Stimulated activated CD4-positive, alpha-beta T cell treated with anti-CD3 and anti-CD28 coated beads, Interleukin-12 subunit alpha, Interleukin-12 subunit beta, amount 100 ng/mL, for 4 hours (primary cell): ENCODE measurements at places on chromosomes 6 and 20.

DNA sequence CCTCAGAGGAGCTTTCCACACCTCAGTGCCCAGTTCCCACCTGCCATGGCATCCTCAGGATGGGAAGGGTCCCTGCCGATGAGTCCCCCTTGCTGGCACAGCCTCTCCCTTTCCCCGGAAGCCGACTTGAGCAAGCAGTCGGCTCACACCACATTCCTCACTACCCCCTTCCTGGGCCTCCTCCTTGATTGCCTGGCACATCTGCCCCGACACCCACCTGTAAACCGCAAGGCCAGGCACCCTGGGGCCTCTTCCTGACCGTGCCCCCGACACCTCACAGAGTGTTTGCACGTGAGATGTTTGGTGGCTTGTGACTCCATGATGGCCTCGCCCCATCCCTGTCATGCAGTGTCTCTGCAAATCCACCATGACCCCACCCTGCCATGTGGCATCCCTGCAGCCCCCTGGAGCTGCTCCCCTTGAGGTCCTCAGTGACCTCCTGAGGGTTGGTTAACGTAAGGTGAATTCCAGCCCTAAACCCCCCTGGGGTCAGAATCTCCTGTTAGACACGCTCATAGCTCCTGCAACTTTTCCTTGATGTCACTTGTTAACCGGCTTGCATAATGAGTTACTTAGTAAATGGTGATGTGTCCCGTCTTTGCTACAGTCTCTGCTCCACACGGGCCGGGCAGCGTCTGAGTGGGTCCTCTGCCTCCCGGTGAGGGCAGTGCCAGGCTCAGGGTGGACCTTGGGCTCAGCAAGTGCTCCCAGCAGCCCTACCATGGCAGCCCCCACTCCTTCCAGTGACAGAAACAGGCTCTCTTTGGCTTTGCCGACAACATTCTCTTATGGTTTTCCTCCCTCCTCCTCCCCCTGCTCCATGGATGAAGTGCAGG lies 115.9 kb upstream of the FRMD1 start:
- no peak for DNase-seq

DNA sequence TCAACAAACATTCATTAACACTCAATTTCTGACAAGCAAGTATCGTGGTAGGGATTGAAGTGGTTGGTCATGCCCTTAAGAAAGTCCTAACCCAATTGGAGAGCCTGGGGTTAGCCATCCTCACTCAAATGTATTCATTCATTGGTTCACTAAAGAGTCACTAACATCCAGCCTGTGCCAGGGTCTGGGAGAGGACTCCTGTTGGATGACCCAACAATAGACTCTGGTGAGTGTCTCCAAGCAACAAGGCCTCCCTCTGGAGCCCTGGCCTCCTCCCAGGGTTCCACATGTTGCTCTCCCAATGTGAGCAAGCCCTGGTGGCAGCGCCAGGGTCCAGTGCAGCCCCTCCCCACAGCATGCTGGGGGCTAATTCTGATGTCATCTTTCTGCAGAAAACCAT lies at the start of gene BPIFA3:
Gene BPIFA3 (plus strand): TSS at position 301 of the 400 bp plus-strand sequence. CDS start 185 bp downstream, outside the sequence.
- DNase-seq, result no peak

GRCh38 chr6:126574301-126574700 lies 234.4 kb downstream of the CENPW start:
- no peak for DNase-seq

GRCh38 chr6:44120692-44121443 lies 6.4 kb downstream of the MRPL14 start:
- no peak for DNase-seq

DNA sequence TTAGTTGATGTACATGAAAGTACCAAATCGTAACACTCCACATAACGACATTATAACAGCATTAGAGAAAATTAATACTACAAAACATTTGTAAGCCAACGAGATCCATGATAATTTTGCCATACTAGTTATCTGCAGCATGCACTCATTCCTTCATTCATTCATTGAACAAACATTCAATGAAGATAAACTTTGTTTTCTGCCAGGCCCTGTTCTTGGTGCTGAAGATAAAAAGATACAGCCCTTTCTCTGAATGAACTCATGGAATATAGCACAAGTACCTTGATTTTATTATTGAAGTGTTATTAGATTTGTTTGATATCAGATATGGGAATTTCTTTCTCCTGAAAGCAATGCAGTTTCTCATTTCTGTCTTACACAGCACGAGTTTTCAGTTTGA lies 524.0 kb downstream of the TFAP2A start:
- no peak for DNase-seq
